ENCODE measurements at places on chromosomes 5 and 9.

- no peak for DNase-seq
Observed at GRCh38 chr5:173413471-173413982, 85.3 kb upstream of the STC2 start.

DNA sequence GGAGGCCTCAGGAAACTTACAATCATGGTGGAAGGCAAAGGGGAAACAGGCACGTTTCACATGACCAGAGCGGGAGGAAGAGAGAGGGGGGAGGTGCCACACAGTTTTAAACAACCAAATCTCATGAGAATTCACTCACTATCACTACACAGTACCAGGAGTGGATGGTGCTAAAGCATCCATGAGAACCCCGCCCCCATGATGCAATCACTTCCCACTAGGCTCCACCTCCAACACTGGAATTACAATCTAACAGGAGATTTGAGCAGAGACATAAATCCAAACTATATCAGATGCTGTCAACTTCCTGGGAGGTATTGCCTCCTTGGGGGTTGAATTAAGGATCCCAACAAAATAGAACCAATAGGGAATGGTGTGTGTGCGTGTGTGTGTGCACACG, 407.1 kb downstream of the MED10 start:
- no peak for DNase-seq

- DNase-seq = no peak
Observed at GRCh38 chr5:91255396-91256141, 127.5 kb downstream of the ARRDC3 start.

- DNase-seq = no peak
Observed at GRCh38 chr9:5767968-5768932, 64.7 kb downstream of the ERMP1 start.

GRCh38 chr9:108933231-108933717, 650 bp downstream of the ELP1 start:
- DNase-seq = peak; percentile 12

- no peak for DNase-seq
Observed at GRCh38 chr5:80541392-80541791, 28.7 kb downstream of the ANKRD34B start.

DNA sequence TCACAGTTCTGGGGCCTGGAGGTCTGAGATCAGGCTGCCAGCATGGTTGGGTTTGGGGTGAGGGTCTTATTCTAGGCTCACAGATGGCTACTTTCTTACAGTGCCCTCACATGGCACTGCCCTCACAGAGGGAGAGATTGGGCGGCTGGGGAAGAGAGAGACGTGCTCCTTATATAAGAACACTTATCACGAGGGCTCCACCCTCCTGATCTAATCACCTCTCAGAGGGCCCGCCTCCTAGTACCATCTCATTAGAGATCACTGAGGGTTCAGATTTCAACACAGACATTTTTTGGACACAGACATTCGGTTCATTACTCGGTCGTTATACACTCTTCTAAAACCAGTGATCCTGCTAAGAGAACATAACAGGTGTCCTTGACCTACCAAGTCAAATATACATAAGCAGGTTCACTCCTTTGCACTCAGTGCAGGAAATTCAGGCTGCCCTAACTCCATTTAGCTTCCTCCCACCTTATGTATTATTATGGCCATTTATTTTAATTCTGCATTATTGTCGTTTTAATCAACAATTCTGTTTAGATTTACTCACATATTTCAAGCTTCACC, 121.7 kb downstream of the ICE1 start:
- no peak for DNase-seq

DNA sequence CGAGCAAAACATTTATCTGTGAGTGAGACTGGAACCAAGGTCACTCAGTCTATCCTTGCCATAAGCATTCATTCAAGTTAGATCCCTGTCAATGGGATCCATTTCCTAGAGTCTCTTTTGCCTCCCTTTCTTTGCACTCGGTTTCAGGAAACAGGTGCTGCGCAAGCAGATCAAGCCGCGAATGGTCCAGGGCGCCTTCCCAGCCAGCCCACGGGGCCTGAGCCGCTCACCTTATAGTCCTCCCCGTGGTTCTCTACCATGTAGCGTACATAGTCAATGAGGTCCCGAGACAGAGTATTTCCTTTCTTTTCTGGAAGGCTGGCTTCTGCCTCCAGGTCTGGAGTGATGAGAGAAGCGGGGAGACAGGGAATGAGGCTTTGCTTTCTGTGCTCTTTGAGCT, 3.4 kb downstream of the NOP16 start:
- no peak for DNase-seq

DNA sequence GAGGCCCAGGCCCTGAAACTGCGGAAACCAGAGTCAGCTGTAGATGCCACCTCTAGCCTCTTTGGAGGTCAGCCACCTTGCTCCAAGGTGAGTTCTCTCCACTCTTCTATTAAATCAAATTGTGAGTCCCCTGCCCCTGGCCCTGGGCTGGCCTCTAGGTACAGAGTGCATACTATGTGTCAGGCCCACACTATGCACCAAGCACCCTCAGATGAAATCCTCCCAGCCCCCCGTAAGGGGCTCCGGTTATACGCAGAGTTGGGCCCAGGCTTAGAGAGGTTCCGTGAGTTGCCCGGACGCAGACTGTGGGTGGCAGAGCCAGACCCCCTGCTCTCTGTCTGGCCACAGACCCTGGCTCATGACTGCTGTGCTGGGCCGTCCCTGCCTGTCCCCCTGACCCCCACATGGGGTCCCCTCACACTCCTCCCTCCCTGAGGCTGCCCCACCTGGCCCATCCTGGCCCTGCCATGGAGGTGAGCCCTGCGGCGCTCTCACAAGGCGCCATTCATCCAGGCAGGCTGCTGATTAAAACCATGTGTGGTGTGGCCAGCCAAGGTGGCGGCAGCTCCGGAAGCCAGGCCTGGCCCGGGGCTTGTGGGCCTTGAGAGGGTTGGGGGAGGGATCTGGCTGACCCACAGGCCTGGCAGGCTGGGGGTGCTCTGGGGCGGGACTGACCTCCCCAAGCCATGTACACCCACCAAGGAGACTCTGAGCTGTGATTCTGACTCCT, 65.5 kb upstream of the SYNPO start:
- DNase-seq = no peak

DNA sequence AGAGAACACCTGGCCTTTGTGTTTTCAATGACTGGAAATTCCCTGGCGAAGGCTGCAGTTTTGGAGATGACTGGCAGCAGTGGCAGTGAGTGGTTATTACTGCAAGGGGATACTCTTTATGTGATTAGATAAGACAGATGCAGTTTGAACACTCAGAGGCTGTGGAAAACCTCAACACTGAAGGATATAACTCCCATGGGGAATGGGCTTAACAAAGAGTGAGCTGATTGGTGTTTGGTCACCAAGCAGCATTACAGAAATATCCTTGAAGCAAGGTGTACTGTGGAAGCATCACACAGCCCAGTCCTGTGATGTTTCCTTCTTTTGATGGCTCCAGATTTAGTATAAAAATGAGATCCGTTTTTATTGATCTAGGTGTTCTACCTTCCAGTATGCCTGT, 490.7 kb upstream of the PTPRD start:
- no peak for DNase-seq

GRCh38 chr5:16891033-16891432, 45.1 kb downstream of the MYO10 start:
- no peak for DNase-seq

GRCh38 chr5:172564188-172564587, 76.9 kb upstream of the NEURL1B start:
- DNase-seq = no peak

- no peak for DNase-seq
Observed at GRCh38 chr5:127236254-127236653, 54.3 kb upstream of the MEGF10 start.

GRCh38 chr9:126170286-126170823, 156.3 kb upstream of the MVB12B start:
- no peak for DNase-seq

GRCh38 chr9:130382096-130382495, 62.7 kb upstream of the ASS1 start:
- DNase-seq = no peak

DNA sequence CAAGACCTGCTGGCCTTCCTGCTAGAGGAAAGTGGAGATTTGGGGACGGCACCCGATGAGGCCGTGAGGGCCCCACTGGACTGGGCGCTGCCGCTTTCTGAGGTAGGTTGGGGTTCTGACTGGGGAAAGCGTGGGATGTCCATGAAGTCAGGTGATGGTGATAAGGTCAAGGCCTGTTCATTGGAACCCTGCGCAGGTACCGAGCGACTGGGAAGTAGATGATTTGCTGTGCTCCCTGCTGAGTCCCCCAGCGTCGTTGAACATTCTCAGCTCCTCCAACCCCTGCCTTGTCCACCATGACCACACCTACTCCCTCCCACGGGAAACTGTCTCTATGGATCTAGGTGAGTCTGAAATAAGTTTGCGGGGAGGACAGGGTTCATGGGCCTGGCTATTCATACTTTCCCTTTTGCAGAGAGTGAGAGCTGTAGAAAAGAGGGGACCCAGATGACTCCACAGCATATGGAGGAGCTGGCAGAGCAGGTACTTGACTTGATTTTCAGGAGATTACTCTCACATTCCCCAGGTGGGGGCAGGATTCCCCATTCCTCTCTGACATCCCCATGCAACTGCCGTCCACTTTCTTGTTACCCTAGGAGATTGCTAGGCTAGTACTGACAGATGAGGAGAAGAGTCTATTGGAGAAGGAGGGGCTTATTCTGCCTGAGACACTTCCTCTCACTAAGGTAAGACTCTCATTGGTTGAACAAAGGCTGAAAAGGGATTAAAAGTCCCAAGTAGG, 505 bp downstream of the CREB3 start:
- DNase-seq = peak; percentile 61

DNA sequence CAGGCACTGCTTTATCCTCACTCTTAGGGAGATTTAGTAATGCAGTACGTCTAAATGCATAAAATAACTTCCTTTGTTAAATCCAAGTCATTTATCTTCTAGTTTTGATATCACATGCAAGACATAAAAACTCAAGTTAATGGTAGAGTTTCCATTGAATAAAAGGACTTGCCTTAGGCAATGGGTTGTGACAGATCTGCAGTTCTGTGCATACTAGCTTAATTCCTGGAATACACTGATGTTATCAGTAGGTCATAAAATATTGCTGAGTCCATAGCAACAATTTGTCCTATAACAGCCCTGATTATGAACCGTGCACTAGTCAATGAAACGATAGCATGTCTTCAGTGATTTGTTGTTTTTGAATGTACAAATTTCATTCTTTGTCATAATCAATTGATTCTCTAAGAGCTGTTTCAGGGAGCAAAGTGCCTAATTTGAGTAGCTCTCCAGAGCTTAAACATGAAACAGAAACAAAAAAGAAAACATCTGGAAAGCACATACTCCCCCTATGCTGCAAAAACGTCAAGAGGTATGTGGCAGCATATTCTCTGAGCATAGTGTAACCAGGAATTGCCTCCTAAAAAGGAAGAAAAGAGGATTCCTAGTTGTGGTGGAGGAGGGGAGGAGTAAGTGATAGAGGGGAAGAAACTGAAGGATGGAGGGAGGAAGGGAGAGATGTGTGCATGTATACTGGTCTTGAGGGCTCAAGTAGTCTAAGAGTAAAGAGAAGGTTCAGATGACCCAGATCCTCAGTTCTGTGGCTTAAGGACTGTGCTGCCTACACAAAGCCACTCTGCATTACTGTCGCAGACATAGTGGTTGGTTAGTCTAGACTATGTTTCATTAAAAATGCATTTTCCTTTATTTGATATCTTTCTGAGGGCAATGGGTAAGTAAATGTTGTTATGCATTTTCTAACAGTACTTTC, 589.2 kb downstream of the PRR16 start:
- no peak for DNase-seq

DNA sequence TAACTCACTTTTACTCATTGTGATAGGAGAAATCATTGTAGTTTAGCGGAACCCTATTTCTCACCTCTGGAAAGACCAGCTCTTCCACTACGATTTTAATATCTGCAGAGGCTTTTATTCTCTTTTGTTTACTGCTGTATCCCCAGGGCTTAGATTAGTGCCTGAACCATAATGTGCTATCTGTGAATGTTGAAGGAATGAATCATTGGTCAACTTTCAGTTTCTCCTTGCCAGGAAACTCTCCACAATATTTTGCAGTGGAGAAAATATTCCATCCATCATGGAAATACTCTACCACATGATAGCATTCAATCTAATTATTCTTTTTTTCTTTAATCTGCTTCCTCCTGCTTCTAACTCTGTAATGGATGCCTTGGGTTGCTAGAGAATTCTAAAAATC, 263.5 kb upstream of the PTPRD start:
- peak; percentile 60 for DNase-seq

DNA sequence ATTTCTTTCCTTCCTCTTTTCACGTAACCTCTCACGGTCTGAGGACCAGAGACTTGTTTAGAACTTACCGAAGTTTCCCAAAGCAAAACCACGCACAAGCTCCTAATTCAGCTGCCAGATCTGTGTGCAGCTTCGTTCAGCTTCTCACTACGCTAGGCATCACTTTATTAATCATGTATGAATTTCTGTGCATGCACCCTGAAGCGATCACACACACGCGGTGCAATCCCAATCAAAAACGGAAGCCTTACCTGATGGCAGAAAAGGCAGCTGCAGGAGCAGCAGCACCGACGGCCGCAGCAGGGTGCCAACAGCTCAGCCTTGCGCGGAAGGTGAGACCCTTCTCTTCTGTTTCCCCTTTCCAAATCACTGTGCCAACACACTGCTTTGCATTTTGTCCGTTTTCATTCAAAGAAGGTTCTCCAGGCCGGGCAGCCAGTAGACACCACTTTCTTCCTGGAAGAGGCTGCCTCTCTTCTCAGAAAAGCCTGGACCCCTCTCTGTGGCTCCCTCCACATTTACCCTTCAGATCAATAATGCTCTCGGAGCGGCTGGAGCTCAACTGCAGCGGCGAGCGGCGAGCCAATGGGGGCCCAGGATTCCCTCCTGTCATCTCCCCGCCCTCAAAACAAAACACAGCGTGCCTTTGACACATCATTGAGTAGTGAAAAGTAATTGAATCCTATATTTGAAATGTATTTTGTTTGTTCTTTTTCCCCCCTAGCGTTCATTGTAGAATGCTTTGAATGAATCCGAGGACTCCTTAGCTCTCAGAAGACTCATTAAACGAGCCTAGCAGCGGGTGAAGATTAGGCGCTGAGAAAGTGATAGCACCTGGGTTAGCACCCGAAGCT, at the start of gene CDH12:
TSS of gene CDH12 (minus strand) at position 538 of the 854 bp plus-strand sequence.
- no peak for DNase-seq

GRCh38 chr9:127133739-127134167, 11.3 kb upstream of the ANGPTL2 start:
- peak; percentile 62 for DNase-seq

DNA sequence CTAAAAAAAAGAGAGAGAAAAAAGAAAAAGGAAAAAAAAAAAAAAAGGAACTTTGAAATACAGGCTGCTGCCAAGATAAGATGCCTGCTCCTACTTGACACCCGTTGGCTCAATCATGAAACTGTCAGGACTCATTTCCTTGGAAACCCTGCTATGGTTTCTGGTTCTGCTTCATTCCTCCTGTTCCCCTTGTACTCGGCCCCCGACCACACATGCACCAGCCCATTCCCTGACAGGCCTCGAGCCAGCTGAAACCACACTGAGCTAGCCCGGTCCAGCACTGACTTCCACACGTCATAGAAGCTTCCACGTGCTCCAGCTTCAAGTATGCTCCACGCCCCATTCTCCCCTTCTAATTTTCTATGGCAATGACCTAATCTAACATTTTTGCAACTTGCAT, 93.2 kb downstream of the MYO10 start:
- peak; percentile 31 for DNase-seq

- DNase-seq = no peak
Observed at GRCh38 chr5:118818604-118819003, 169.7 kb downstream of the DTWD2 start.

GRCh38 chr5:29005386-29005785, 1967.0 kb upstream of the CDH9 start:
- no peak for DNase-seq
